Stimulated activated CD8-positive, alpha-beta memory T cell treated with anti-CD3 and anti-CD28 coated beads, Interleukin-4, amount 100 ng/mL, for 4 hours (primary cell): ENCODE measurements at places on chromosomes 2 and 18.

DNA sequence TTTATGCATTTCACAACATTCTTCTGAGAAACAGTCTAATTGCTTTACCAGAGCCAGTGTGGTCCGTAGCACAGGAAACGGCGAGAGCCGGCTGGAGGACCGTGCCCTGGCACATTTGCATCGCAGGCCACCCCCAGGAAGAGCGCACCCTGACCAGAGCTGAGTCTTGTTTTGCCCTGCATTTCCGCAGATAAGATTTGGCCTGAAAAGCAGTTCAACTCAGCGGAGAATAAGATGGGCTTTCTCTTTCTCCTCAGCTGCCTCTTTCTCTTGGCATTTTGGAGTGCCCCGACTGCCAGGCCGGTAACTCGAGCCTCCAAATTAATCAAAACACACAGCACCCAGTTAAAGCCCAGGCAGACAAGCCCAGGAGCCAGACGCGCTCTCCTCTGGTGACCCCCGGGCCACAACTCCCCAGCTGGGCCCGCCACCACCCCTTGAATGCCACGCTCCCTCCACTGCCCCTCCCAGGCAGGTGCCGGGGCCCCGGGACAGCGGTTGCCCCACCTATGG is 464 bp downstream of the COL4A4 start:
- DNase-seq, result no peak

- DNase-seq, result no peak
These were observed 203.0 kb downstream of the SOCS6 start for GRCh38 chr18:70491734-70492348.

- no peak for DNase-seq
These were observed 5.8 kb downstream of the MYO5B start for GRCh38 chr18:50189160-50189559.

GRCh38 chr2:21018290-21018689 is 25.6 kb downstream of the APOB start:
- no peak for DNase-seq

DNA sequence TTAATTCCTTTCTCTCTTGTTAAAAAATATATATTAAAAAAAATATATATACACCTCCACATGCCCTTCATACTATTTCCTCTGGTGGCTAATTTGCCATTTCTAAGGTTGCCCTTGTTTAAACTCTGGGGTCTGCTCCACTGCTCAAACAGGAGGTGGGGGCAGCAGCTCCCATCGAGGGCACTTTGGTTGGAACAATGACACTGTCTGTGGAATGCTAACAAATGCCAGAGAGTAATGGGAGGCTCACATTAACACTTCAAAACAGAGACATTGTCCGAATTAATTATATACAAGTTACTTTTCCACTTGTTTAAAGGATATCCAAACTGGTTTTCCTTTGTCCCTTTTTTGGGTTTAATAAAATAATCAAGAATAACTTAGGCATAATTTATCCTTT is 58.8 kb upstream of the CD302 start:
- no peak for DNase-seq

DNA sequence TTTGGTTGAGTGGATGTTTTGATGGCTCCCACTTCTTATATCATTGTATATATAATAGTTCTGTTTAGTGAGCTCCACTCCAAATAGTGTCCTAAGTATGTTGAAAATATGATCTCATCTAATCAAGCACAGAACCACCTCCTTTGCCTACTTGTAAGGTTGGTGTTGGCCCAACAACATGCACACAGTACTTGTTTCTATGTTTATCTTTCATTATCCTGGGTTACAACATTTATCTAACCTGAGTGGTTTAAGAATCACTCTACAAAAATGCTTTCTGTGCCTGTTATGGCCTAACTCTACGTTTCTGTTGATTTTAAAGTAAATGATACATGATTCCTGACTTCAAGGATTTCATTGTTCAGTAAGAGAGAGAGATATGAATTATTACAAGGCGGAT is 281.9 kb downstream of the FIGN start:
- no peak for DNase-seq

DNA sequence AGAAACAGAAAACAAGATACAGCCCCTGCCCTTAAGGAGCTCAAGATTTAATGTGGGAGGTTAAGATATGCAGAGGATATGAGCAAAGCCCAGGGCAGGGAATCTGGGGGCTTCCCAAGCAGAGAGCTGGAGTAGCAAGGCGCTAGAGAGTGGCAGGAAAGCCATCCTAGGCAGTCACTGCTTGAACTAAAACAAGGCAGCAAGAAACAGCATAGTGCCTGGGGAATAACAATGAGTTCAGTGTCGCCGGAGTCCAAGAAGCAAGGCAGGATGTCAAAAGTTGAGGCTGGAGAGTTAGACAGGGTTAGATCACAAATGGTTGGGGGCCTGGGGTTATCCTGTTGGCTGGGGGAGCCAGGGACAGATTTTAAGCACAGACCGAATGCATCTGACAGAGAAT is 24.6 kb downstream of the CDH2 start:
- no peak for DNase-seq

- no peak for DNase-seq
These were observed 269.3 kb upstream of the ID2 start for GRCh38 chr2:8412586-8412985.

- DNase-seq, result no peak
These were observed 83.9 kb upstream of the RAB6C start for GRCh38 chr2:129895526-129896082.

- DNase-seq, result no peak
These were observed 4.6 kb downstream of the LOXHD1 start for GRCh38 chr18:46652372-46652771.

DNA sequence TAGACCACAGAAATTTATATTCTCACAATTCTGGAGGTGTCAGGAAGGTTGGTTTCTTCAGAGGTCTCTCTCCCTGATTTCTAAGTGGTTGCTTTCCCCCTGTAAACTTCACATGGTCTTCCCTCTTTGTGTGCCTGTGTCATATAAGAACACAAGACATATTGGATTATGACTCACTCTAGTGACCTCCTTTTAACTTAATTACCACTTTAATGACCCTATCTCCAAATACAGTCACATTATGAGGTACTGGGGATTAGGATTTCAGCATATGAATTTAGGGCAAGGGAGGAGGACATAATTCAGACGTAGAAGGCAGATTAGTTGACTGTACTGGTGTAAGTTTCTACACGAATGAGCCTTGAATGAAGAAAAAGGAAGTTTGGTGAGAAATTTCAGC is 38.2 kb upstream of the EPHA4 start:
- no peak for DNase-seq

GRCh38 chr2:127862228-127862627 is 4.3 kb upstream of the POLR2D start:
- DNase-seq, result no peak

DNA sequence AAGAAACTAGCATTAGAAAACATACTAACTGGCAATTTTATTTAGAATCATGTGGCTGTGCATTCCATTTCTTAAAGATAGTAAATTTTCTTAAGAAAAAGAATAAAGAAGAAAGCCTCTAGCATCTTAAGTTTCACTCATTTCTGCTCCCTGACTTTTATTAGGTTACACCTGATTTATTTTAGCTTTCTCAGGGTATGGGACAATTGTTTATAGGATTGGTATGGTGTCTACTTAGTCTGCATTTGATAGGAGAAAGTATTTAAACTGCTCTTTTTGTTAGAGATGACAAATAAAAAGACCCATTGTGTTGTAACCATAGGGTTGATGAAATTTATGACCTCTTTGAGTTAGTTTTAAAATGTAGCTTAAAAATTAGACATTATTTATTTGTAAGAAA is 115.2 kb downstream of the PTPRM start:
- no peak for DNase-seq

DNA sequence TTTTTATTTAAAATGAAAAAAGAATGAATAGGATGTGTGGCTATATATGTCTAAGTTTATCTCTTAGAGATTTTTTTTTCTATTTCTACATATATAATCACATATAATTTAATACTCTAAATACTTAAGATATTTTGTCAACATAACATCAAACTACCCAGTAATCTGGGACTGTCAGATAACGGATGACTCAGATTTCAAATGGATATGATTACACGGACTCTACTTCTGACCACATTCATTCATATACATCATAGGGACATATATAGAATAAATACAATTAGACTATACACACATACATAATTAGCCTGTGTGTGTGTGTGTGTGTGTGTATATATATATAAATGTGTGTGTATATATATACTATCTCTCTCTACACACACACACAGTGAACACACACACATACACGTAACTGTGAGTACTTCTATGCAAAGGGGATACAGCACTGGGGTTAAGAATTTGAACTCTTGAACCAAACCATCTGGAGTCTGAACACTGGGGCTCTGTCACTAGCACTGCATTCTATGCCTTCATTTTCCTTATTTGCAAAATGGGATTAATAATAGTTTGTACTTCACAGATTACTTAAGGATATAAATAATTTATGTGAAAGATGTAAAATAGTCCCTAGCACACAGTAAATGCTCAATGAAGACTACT is 59.5 kb downstream of the CHN1 start:
- DNase-seq, result no peak
